ENCODE measurements at places on chromosomes 7 and 10.

GRCh38 chr7:30795161-30795948 is 24.1 kb downstream of the MINDY4 start:
- DNase-seq: no peak

GRCh38 chr7:7862393-7862792 is 106.2 kb upstream of the GLCCI1 start:
- no peak for DNase-seq

GRCh38 chr10:71902351-71902750 is 51.3 kb upstream of the PSAP start:
- no peak for DNase-seq

DNA sequence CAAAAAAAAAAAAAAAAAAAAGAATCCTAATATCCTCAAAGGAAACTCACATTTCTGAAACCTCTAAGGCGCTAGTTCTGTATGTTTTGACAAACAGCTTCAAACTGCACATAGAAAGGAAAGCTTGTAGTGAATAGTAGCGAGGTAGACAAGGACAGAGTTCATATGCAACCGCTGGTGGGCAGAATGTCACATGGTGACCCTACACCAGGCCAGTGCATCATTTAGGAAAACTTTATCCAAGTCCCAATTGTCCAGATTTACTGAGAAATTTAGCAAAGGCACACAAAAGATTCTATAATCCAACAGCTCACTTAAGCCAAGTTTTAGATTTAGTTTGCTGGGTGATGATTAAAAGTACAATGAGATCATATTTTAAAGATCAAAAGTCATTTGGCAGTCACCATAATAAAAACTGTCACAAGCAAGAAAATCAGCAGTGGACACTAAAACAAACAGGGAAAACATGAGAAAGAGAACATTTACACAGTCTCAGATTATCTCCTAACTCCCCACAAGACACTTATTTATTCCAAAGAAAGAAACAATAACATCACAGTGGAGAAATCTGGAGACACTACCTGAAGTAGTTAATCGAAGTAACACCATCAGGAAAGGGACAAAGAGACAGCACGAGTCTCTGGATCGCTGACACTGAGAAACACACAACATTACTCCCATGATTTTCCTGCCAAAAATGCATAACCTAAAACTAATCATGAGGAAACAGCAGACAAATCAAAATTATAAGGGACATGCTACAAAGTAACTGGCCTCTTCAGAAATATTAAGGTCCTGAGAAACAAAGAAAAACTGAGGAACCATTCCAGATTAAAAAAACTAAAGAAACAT is 20.2 kb downstream of the FAM204A start:
- no peak for DNase-seq

DNA sequence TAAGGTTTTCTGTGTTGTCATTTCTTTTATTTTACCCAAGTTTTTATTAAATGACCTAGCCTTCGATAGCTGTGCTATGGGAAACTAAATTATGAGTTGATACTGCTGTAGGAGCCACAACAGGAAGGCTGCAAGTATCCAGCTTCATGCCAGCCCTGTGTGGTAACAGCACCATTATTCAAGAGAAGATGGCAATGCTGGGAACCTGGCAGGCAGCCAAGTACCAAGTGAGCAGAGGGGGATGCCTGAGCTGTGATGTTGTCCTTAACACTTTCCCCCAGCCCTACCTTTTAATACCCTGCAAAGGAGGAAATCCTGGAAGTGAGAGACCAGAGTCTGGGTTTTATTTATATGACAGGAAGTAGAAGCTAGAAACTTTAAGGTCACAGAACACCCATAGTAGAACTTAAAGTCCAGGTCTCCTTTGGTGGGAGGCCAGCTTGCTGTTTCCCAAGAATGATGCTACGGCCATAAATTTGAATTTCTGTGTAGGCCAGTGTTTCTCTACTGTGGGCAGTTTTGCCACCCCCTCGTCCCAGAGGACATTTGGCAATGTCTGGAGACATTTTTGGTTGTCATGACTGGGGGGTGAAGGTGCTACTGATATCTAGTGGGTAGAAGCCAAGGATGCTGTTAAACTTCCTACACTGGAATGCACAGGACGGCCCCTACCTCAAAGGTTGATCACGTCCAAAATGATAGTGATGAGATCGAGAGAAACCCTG is 9.2 kb upstream of the ATXN7L1 start:
- no peak for DNase-seq

GRCh38 chr7:25580141-25580540 is 351.9 kb upstream of the NPVF start:
- no peak for DNase-seq
